ENCODE measurements at places on chromosomes 7 and 10.
A peak's percentile ranks its signal among the peaks of the same experiment; 100 is the strongest.

DNA sequence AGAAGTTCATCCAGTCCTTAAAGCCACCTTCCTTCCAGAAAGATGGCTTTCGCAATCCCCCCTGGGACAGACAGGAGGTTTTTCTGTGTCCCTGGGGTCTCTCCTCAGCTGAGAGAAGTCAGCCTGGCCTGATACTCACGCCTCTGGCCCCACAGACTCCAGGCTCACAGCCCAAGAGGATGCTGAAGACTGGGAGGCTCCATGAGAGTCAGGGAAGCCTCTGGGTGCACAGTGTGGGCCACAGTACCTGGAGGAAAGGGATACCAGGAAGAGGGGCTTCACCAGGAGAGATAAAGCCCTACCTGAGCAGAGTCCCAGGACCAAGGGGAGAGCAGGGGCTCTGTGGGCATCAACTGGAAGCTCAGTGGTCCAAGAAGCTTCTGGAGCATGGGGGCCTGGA is 324.4 kb downstream of the GRID1 start:
- DNase-seq: no peak

DNA sequence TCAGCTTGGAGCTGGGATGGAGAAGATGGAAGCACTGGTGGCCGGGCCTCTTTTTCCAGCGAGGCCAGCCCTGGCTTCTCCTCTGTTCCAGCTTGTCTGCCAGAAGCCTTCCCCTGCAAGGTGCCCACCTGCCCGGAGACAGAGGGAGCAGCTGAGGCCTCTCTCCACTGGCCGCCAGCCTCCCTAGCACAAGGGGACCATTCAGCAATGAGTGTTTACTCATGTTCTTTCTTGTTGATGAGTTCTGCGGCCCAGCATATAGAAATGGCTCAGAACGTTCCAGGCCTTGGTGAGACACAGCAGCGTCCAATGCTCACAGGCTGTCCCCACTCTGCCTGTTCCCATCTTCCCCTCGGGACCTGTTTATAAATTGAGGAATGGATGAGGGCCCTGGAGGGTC is 47.3 kb downstream of the CHST3 start:
- no peak for DNase-seq

- no peak for DNase-seq
Measured at GRCh38 chr10:3122486-3123205, 49.9 kb downstream of the PITRM1 start.

GRCh38 chr10:107442035-107442505 is 277.6 kb upstream of the SORCS1 start:
- no peak for DNase-seq

DNA sequence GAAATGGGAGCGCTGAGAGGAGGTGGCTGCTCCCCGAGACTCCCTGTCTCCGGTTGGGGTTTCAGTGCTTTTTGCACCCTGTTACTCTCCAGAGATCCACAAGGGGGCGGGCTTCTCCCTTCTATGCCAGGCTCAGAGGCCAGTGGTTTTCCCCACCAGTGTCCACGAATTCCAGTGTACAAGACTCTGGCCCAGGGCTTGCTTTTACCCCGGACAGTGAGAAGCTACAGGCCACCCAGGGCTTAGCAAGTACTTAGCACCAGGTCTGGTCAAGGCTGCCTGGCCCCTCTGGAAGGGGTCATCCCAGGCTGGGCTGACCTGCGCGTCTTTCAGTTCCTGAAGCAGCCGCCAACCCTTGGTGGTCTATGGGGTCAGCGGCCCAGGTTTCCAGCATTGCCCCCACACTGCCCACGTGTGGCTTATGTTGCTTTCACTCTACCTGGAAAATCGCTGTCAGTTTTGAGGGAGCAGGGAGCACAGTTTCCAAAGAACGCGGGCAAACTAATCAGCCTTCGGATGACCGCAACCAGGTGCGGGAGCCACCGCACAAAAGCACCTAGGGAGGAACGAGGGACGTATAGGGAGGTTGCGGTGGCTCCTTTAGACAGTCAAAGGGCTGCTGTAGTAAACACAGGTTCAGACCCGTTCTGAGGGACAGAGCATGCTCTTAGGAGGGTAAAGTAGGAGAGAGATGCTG is 6.8 kb downstream of the CYP26A1 start:
- peak; percentile 30 for DNase-seq

GRCh38 chr10:11610826-11611247 is 613 bp downstream of the USP6NL start:
- no peak for DNase-seq

- DNase-seq: no peak
Measured at GRCh38 chr10:1548596-1548995, 188.7 kb downstream of the ADARB2 start.

DNA sequence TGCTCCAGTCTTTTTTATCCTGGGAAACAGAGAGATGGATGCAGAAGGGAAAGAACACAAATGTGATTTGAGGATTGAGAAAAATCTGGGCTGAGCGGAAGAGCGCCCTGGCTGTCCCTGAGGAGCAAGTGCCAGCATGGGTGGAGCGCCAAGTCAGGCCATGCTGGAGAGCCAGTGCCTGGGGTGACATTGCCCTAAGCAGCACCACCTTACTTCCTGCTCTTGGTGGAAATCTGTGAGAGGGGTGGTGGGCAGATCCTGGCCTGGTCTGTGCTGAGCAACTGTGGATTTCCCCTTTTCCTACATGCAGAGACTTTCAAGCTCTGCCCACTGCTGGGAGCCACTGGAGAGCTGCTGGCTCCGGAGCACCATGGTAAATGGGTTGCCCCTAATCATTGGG is 36.9 kb downstream of the DDIT4 start:
- no peak for DNase-seq

DNA sequence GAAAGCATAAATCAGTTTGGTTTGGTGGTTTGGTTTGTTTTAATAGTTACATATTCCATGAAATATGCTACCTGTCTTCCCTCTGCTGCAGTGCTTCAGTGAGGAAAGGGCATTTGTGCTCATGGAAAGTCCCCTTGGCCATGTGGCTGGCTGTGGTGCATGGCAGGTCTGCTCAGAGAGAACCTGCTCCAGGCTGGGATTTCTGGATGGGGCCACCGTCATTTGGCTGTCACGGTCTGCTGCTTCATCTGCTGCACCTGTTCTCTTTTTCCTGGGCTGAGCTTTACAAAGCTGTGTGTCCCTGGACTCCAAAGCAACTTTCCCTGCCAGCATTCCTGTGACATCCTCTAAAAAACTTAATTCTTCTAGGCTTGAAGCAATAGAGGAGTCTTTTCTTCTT is 8.9 kb downstream of the CDK14 start:
- no peak for DNase-seq

DNA sequence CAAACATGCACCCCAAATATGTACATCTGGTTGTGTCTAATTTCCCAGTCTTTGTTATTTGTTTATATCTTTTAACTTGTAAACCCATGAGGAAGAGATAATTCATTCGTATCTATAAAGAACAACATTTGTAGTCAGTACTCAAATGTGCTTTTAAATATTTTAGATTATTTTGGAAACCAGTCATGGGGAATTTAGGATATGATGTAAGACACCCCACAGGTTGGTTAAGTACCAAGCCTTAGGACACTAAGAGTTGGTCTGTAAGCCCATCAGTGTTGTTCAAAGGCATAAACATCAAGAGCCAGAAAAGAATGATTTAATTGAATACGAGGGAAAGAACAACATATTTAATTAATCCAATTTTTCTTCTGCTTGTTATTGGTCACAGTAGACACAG is 421.1 kb upstream of the SEMA3C start:
- DNase-seq: no peak
